ENCODE measurements at places on chromosomes 7 and 10.

- no peak for DNase-seq
These were observed 236.4 kb downstream of the WDR37 start for GRCh38 chr10:1292611-1293031.

DNA sequence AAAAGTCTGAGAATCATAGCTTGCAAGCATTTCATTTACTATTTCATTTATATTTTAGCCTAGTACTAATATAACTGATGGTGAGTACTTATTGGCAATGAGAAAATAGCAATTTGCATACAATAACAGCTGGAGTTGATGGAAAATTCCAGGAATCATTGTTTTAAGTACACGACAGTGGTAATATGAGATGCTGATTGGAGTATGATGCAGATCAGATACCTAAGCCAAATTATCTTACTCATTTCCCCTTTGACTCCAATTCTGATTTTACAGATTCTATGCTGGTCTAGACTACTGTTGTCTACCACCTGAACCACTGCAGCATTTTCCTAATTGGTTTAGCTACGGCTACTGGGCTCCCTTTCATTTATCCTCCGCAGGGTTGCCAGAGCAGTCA lies 36.7 kb downstream of the GNG11 start:
- DNase-seq: no peak

- no peak for DNase-seq
These were observed 4.1 kb upstream of the KMT2E start for GRCh38 chr7:105009667-105010503.

- DNase-seq: no peak
These were observed 190.9 kb upstream of the YAE1 start for GRCh38 chr7:39375047-39375873.

GRCh38 chr7:5234852-5235831 lies 45.1 kb downstream of the WIPI2 start:
- DNase-seq: peak; percentile 17

DNA sequence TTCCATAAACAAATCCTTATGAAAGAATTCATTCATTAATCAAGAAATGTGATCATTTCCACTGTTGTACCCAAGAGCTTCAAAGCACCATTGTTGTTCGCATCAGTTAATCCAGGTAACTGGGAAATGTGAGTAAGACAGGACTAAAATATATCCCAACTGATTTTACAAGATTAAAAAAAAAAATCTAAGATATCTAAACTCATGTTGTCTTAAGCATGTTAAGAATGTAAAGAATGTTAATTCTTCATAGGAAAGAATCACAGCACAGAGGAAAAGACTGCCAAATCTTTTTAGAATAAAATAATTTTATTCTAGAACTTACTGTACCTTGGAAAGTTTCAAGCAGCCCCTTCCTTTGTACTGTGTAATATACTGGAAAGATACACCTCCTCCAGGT lies 16.4 kb downstream of the FZD1 start:
- DNase-seq: no peak

- peak; percentile 30 for DNase-seq
These were observed 37.9 kb downstream of the VOPP1 start for GRCh38 chr7:55534262-55534915.

- DNase-seq: no peak
These were observed 44.8 kb upstream of the ANKRD1 start for GRCh38 chr10:90965720-90966119.

- no peak for DNase-seq
These were observed 266.9 kb downstream of the RPS24 start for GRCh38 chr10:78300526-78300925.

- no peak for DNase-seq
These were observed 5.7 kb upstream of the EEPD1 start for GRCh38 chr7:36147361-36147760.

- no peak for DNase-seq
These were observed 76.0 kb downstream of the PLXDC2 start for GRCh38 chr10:19892270-19892669.

GRCh38 chr10:59649606-59650346 lies 59.9 kb downstream of the SLC16A9 start:
- no peak for DNase-seq

DNA sequence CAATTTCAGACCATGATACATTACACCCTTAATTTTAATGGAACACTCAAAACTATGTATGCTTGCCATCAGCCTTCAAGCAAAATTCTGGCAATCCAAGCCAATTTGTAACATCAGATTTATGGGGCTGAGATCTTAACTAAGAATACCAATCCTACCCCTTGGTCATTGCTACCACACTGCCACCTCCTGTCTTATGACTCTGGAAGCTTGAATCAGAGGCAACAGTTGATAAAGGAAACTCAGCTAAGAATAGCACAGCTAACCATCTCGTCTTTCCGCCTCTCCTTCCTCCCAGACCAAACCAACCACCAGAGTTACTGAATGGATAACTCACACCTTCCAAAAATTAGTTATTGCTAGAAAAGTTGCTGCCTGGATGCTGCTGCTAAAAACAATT lies 7.4 kb downstream of the IGF2BP3 start:
- DNase-seq: peak; percentile 59

DNA sequence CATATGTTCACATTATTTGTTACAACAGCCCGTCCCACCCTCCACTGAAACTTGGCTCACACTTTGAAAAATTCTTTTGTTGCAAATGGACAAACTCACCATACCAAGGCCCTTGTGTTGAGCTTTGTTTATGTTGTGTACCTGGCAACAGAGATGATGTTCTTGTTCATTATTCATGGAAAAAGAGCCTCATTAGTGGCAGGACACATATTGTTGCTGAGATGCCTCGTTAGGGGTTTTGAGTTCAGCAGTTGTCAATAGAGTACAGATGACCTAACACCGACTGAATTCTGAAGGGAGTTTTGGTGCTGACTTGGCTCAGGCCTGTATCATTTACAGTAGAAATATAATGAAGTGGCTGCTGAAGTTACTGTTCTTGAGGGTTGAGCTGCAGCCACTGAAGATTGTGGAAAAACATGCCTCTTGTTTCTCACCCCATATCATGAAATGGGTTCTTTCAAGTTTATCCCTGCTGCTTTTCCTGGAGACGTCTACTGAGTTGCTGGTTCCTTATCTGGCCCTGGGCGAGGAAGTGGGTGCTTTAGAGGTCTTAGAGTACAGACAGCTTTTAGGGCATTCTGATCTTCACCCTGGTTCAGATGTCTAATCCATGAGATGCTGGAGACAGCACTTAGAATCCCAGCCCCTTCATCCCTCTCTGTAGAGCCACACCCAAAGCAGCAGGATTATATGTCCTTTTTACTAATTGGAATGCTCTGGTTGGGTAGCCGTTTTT lies 149.7 kb downstream of the WNT2 start:
- peak; percentile 41 for DNase-seq

DNA sequence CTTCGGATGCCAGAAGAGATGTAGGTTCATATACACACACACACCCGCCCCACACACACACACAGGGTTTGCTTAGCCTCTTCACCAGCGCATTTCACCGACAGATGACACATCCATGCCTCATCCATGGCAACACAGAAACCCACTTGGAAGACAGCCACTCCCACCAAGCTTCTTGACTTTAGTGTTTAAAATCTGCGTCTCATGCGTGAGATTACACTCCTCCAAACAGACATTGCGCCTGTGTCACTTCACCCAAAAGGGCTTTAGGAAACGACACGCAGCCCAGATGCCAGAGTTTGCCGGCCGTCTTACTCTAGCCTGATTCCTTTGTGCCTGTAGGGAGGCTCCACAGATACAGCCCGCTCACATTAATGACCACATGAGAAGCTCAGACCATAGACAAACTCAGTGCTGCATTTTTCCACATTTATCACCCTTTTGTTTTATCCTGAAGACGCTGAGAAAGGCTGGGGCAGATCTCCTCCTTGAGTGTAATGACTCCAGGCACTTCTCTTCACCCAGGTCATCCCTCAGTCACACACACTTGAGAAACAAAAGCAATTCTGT lies 73.8 kb downstream of the DIP2C start:
- DNase-seq: peak; percentile 83

GRCh38 chr10:43809211-43809930 lies 160.7 kb upstream of the ZNF32 start:
- peak; percentile 93 for DNase-seq

DNA sequence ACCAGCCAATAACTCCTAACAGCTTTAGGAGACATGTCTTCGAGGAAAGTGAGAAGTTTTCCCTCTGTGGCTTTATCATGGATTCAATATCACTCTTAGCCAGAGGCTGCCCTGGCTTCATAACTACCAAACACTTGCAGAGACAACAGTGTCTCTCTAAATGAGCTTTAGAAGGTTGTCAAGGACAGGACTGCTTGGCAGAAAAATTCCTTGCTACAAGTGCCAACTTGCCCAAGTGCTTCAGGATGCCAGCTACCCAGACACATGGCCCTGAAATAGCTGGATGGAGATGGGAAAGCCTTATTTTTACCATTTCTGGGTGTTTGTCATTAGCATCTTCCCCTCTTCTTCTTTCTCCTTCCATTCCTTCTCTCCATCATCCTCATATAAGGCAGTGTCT lies 137.1 kb upstream of the MDFIC start:
- DNase-seq: no peak

GRCh38 chr10:89481662-89482061 lies 53.7 kb downstream of the SLC16A12 start:
- peak; percentile 99 for DNase-seq

DNA sequence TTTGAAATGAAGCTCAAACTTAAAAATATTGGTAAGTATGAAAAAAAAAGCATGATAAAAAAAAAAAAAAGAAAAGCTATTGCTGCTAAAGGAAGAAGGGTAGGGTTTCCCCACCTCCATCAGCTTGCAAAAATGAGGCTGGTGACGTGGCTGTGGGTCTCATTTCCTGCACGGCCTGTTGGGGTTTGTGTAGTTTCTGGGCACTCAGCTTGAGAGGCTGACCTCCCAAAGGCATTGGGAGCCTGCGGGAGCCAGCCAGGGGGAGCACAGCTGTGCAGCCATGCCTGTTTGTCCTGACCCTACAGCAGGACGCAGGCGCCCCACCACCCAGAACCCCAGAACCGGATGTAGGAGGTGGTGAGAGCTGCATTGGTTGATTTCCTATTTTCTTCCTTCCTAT lies 48.8 kb upstream of the CARD11 start:
- no peak for DNase-seq

GRCh38 chr7:2795906-2796305 lies 48.2 kb downstream of the GNA12 start:
- DNase-seq: no peak

DNA sequence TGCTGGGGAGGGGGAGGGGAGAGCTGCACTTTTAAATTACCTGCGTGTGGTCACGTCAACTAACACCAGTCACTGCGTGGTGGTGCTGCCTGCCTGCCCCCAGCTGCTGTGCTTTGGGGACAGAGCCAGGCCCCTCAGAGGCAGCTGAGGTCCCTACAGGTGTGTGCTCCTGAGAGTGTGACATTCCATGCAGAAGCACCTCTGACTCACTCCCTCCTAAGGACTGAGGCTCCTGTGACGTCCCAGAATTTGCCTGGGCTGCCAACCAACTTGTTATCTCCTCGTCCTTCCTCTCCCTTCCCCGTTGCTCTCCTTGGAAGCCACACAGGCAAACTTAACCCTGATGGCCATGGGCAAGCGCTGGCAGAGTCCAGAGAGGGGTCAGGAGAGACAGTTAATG lies 563.0 kb downstream of the PARD3 start:
- no peak for DNase-seq

DNA sequence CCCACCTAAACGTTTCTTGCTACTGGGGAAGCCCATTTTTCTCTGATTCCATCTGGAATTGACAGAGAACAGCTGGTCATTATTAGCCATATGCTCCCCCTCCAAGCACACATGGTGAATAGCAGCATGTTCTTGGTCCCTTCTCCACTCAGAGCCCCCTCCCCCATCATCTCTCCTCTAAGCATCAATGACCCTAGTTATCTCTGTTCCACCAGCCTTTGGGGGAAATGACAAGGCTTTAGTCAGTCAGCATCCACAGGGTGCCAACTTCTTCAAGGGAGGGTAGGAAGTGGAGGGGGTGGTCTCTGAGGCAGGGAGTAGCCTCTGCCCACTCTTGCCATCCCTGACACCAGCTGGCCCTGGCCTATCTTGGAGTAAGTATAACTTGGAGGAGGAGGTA lies 163.1 kb downstream of the UBE2H start:
- DNase-seq: no peak

DNA sequence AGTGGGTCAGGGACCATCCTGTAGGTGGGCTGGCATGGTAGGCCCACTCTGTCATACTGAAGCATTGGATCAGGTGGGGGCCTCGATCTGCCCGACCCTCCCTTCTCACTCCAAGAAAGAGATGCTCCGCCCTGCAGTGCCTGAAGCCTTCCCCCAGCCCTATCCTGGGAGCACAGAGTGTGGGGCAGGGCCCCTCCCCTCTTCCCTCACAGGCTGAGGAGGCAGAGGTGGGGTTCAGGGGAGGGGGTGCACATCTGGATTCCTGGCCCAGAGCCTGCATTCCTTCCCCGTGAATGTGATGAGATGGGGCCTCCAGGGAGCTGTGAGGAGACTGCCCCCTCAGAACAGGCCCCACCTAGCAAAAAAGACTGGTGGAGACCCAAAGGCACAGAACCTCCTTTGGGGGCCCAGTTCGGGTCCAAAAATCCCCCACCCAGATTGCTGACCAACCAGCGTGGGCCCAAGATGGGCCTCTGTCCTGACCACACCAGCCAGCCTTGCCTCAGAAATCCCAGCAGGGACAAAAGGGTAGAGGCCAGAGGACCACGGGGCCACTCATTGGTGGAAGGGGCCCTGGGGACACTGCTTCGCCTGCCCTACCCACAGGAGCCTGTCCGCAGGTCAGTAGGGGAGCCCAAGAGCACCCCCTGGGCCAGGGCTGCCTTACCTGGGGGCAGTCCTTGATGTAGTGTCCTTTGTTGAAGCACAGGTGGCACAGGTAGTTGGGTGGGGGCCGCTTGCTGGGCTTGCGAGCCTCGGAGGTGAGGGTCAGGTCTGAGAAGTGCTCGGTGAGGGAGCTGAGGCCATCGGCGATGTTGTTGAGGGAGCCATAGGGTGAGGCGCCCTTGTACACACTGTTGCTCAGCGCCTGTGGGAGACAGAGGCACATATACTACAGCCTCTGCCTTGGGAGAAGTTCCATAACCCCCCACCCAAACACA lies 13.3 kb downstream of the ZCCHC24 start:
- DNase-seq: peak; percentile 52

- no peak for DNase-seq
These were observed 89.6 kb upstream of the FAM171A1 start for GRCh38 chr10:15460661-15461060.

All from amniotic epithelial cell (primary cell).